ENCODE measurements at places on chromosomes 16 and 17.

DNA sequence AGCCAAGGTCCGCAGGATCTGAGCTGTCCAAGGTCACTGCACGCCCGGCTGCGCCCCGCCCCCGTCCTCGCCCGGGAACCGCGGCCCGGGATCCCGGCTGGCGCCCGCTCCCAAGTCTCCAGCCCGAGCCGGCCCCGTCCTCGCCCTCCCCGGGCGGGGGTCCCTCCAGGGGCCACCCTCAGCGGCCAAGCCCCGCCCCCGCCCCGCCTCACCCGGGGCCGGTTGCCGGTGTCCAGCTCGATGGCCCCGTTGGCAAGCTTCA, 216 bp downstream of the VPS9D1 start:
- DNase-seq, result no peak

DNA sequence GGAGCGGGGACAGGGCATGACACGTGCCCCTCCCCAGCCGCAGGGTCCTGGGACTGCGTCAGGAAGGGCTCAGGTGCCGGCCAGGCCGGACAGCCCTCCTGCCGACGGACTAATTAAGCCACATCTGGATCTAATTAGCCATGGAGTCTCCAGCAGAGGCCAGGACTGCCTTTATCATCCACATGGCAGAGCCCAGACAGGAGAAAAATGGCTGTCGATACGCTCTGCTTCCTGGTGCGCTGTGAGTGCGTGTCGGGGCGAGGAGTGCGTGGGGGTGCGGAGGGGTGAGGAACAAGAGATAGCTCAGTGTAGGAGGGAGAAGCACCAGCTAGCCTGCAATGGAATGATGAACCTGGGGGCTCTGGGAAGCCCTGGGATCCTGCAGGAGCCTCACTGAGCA, 218.8 kb downstream of the IRF8 start:
- DNase-seq, result peak; percentile 38

GRCh38 chr16:85833219-85833920, 33.9 kb downstream of the COX4I1 start:
- DNase-seq, result no peak

- no peak for DNase-seq
Observed at GRCh38 chr17:5468075-5468473, 708 bp downstream of the DHX33 start.

- no peak for DNase-seq
Observed at GRCh38 chr17:41970901-41971331, 4.3 kb downstream of the CNP start.

DNA sequence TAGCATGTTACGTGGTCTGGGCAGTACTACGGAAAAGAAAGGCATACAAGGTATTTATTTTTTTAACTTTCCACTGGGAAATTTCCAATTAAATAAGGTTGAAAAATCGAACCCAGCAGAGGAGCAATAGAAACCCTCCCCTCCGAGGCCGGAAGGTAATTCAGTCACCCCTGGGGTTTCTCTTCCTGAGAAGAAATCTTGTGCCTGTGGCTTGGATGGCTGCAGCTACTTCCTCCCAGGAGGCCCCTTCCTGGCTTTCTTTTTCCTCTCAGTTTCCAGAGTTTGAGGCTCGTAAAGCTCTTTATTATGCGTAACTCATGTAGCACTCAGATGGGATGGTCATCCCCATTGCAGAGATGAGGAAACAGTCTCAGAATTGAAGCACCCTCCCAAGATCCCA, 140.3 kb downstream of the ASIC2 start:
- DNase-seq, result no peak

DNA sequence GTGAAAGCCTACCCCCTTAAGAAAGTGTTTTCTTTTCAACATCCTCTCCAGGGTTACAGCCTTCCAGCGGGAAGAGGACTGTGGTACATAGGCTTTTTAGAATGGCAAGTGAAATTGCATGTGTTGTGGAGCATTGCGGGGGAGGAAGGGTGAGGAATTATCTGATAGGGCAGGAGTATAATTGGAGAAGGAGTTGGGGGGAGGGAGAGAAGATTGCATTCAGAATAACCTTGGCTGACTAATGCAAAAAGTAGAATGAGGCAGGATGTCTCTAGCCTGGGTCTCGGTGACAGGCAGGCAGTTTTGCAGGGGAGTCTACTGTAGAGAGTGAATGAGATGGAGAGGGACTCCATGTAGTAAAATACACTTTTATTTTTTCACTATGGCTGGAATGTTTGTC, 2.4 kb upstream of the CDH8 start:
- no peak for DNase-seq

- DNase-seq, result no peak
Observed at GRCh38 chr17:33871720-33872540, 383.2 kb upstream of the CCL2 start.

GRCh38 chr17:4728124-4728523, 3.1 kb upstream of the MED11 start:
- no peak for DNase-seq

GRCh38 chr16:65547772-65548446, 426.0 kb upstream of the CDH11 start:
- DNase-seq, result no peak

DNA sequence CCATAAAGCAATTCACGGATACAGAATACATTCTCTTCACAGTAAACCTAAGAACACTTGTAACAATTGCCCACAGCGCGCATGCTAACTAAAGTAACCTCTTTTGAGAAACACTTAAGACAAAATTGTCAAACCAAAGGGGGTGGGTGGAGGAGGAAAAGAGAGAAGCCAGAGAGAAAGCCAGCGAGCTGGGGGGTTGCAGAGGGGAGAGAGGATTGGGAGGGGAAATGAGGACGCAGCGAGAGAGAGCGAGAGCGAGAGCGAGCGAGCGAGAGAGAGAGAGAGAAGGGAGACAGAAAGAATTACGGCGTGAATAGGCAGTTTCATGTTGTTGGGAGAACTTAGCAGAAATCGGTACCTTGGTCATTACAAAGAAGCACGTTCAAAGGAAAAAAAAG, 1.6 kb upstream of the HOXB7 start:
- DNase-seq, result no peak

DNA sequence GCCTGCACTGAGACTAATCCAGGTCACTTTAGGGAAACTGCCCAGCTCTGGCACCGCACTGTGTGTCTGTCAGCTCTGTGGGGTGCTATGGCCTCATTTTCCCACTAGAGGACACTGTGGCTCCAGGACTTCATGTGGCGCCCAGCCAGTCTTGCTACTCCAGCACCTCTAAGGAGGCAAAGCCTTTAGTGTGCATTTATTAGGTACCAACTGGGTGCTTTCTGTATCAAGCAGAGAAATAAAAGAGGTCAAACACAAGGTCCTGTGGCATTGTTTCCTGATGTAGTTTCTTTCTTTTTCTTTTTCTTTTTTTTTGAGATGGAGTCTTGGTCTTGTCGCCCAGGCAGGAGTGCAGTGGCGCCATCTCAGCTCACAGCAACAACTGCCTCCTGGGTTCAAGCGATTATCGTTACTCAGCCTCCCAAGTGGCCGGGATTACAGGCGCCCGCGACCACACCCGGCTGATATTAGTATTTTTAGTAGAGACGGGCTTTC, 12.5 kb upstream of the RHBDL3 start:
- peak; percentile 83 for DNase-seq

- no peak for DNase-seq
Observed at GRCh38 chr17:79272666-79273219, 198.1 kb downstream of the ENGASE start.

GRCh38 chr16:62821824-62822223, 785.6 kb upstream of the CDH8 start:
- no peak for DNase-seq
